ENCODE measurements at places on chromosomes 1 and 21.

GRCh38 chr1:222991908-222992307 is 151.1 kb downstream of the TLR5 start:
- DNase-seq: no peak

DNA sequence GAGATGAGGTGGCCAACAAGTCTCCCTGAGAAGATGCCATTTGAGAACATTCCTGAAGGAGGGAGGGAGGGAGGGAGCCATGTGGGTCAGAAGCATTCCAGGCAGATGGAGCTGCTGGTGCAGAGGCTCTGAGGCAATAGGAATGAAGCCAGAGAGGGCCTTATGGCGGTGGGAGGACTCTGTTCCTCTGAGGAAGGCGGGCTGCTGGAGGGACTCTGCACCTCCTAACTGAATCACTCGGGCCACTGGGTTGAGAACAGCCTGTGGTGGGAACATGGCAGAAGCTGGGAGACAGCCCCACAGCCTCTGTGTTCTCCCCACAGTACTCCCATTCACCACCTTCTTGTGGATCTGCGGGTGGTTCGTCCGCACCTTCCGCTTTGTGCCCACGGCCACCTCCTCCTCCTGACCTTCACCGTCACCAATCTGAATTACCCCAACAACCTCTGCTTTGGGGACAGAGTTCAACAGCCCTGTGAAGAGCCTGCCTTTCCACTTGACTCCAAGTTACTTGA is 2.4 kb upstream of the TMEM125 start:
- DNase-seq: no peak

GRCh38 chr1:217253351-217253750 is 377.5 kb downstream of the GPATCH2 start:
- DNase-seq: no peak

DNA sequence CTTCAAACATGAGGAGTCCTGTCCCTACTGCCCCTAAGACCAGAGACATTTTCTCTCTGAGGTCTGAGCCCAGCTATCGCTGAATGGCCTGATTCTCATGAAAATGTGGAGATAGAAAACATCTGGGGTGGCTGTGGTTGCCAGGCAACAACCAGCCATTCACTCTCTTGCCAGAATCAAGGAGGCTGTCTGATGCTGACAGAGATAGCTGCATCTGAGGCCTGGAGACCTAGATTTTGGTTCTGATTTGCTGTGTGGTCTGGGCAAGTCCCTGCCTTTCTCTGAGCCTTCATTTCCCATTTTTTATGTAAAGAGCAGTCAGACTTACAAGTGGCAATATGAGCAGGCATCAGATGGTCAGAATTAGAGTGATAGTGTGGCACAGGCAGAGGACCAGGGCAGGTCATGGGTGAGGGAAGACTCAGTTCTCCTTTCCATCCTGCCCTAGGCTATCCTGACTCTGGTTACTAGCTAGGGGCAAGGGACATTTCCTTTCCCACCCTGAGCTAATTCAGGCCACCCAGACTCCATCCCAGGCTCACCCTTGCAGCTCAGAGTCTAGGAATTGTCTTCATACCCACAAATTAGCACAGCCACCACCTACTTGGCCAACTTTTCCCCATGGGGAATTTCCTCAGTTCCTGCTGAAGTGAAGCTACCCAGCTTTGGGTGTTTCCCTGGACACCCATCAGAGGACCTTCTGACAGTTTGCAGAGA is 20.0 kb upstream of the RNF19B start:
- DNase-seq: no peak

DNA sequence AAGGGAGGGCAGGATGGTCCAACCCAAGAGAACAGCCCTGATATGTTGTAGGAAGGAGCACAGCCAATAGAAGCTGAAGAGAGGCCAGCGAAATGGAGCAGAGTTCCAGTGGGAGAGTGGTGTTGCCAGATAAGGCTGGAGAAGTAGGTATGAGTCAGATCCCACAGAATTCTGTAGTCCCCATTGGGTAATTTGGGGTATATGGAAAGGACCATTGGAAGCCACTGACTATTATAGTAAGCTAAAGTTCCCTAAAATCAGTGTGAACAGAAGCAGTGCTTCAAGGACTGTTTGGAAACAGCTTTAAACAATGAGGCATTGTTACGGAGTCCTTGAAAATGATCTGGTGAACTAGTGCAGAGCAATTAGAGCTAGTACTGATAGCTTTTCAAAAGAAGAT is 63.0 kb downstream of the DISP1 start:
- DNase-seq: no peak

Measured in activated CD8-positive, alpha-beta memory T cell treated with anti-CD3 and anti-CD28 coated beads for 1 hour (primary cell).